ENCODE measurements at places on chromosomes 2 and 18.
A peak's percentile ranks its signal among the peaks of the same experiment; 100 is the strongest.

- DNase-seq = no peak
These were observed 124.9 kb downstream of the PRELID3A start for GRCh38 chr18:12532661-12533060.

DNA sequence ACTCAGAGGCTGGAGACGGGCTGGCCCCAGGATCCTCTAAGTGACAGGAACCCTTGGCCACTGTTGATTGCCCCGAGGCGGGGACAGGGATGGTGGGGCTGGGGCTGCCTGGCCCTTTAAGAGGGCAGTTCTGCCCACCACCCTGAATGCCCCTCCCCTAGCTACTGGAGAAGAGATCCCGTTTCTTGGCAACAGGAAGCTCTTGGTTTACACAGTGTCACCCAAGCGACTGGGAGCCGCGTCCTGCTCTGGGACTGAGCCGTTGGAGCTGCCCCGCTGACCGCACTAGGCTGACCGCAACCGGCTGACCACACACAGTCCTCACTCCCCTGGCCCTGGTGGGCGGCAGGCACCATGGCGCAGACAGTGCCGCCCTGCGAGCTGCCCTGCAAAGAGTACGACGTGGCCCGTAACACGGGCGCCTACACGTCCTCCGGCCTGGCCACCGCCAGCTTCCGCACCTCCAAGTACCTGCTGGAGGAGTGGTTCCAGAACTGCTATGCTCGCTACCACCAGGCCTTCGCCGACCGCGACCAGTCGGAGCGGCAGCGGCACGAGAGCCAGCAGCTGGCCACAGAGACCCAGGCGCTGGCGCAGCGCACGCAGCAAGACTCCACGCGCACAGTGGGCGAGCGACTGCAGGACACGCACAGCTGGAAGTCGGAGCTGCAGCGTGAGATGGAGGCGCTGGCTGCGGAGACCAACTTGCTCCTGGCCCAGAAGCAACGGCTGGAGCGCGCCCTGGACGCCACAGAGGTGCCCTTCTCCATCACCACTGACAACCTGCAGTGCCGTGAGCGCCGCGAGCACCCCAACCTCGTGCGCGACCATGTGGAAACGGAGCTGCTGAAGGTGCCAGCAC lies at the start of gene TEKT4:
TSS of gene TEKT4 (plus strand) at position 205 of the 862 bp plus-strand sequence. CDS start at position 355, 150 bp downstream.
- no peak for DNase-seq

DNA sequence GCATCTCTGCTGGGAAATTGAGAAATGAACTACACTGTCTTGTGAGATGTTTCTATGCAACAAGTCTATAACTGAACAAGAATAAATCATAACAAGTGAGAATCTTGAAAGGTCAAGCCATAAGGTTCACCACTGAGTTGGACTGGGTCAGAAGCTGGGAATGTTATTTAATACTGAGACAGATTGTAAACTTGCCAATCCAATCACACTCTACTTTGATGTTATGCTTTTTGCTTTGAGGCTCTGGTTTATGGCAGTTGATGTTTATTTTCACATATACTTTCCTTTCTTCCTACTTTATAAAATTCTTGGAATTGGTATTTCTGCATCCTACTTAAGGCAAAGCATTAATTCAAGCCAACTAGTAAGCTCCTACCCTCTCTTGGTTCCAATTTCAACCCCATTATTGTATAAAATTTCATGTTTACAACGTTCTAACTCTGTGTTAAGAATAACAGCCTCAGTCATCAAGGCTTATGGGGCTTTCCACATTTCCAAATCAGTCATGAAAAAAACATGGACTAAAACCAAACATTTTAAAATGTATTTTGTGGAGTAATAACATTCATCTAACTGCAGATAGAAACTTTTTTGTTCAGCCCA lies 533.4 kb downstream of the NYAP2 start:
- DNase-seq = no peak

DNA sequence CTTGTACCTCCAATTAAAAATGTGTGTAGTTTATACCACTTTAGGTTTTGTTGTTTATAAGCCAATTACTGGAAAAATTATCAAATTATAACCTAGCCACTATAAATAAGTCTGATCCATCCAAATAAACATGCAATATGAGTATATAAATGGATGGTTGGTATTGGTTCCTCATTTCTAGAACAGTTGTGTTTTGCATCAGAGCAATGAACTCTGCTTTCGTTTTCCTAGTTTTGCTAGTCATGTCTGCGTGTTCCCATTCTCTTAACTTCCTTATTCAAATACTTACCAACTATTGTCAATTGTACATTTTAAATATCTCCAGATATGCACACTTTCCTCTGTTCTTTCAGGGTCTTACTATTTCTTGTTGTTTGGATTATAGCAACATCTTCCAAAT lies 641.7 kb downstream of the NR4A2 start:
- no peak for DNase-seq

DNA sequence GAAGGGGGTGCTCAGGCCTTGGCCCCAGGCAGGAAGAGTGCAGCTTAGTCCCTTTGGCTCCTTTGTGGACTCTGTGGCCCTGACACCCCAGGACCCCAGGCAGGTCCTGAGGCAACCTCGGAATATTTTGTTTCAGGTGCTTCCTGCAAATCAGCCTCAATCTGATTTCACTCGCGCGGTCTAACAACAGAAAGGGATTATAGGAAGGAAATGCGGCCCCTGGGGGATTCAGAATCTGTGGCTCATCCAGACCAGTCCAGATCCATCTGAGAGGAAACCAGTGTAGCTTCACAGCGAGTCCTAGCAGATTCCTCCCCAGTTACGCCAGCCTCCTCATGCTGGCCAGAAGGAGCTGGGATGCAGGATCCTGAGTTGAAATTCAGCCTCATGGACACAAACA lies 59.5 kb upstream of the YWHAQ start:
- DNase-seq = no peak

DNA sequence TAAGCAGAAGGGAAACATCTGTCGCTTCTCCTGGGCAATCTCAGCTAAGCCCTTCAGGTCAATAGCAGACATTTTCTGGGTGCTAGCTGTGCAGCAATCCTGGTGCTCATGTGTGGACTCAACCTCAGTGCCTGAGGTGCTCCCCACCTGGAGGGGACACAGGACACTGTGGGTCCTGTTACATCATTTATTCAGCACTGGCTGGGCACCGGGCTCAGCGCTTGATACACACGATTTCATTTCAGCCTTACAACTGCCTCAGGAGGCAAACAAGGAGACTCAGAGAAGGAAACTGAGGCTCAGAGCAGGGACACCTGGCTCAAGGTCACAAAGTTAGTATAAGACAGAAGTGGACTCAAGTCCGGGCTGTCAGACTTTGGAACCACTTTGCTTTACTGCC lies 46.7 kb downstream of the MARCO start:
- DNase-seq = no peak

DNA sequence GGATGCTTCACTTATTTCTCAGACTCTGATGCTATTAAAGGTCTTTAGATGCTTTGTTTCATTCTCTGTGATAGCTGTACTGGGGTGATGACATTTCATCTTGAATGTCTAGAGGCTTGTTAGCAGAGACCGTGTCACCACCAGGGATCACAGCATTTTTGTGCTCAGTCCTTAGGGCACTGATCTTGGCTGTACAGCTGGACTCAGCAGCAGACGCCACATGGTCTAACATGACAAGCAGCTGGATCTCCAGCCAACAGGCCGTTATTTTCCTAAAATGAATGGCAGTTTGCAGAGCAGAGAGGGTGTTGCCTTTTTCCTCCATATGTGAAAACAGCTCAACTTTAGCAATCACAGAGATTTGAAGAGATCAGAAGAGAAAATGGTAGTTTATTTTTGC lies 491.8 kb downstream of the CDH2 start:
- DNase-seq = no peak

DNA sequence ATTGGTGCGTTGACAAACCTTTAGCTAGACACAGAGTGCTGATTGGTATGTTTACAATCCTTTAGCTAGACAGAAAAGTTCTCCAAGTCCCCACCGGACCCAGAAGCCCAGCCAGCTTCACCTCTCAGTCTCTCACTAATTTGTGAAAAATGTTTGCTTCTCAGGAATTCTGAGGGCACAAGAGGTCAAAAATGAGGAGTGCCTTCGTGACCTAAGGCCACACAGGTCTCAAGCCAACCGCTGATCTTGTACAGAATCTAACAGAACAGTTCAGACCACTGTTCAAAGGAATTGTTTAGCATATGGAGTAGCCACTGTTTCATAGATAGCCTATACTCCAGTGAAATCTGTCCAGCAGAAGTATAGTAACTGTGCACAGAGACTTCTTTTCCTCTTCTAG lies 29.8 kb upstream of the LRRC30 start:
- DNase-seq = no peak

GRCh38 chr2:129754831-129755230 lies 224.6 kb upstream of the RAB6C start:
- DNase-seq = no peak

DNA sequence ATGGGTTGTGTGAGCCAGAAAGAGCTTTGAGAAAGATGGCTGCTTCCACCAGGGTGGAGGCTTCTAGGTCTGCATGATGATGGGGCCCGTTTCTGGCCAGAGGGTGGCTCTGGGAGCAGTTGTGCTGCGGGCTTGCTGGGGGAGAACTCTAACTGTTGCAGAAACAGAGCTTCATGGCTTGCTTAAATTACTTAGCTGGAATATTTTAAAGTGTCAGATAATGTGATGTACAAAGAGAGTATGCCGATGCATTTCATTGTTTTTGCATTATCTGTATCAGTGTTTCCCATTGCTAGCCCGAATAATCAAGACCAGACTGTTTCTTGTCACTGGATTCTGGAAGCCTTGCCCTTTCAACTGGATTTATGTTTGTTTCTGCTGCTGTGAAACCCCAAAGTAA lies 6.3 kb upstream of the DRC1 start:
- DNase-seq = no peak

GRCh38 chr2:189676471-189676870 lies 2.0 kb downstream of the ANKAR start:
- no peak for DNase-seq

GRCh38 chr2:181573140-181573736 lies 83.7 kb downstream of the CERKL start:
- no peak for DNase-seq

GRCh38 chr2:177314722-177315264 lies 50.3 kb upstream of the NFE2L2 start:
- DNase-seq = no peak

DNA sequence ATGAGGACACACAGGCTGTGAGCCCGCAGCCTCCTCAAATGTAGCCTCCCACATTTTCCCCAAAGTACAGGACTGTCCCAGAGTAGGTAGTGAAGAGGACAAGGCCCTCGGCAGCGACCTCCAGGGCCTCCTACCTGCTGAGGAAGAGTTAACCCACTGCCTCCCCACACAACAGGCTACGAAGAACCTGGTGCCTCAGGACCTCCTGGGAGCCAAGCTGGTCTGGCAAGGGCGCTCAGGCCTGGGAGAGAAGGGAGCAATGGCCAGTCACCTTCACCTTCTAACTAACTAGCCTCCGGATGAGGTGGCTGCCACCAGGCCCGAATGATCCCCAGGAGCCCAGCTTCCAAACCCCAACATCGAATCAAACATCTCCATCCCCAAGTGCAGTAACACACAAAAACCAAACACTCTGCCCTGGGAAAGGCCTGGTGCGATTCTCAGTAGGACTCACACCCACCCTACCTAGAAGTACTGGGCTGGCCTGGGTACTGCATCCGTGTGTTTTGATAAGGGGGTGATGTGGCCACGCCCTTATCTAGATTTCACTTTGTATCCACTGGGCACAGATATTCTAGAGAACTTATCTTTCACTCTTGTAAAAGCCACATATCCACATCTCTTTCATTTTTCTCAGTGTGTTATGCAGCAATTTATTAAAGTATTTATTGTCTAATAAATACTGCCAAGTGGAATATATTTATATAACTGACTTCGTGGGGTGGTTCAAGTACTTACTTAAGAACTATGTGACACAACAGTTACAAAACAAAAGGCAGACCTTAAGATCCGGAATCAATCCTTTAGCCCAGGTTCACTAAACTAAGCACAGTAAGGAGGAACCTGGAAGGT lies 9.7 kb downstream of the ERFE start:
- DNase-seq = no peak

- no peak for DNase-seq
These were observed 62.4 kb downstream of the PLB1 start for GRCh38 chr2:28558158-28558820.

DNA sequence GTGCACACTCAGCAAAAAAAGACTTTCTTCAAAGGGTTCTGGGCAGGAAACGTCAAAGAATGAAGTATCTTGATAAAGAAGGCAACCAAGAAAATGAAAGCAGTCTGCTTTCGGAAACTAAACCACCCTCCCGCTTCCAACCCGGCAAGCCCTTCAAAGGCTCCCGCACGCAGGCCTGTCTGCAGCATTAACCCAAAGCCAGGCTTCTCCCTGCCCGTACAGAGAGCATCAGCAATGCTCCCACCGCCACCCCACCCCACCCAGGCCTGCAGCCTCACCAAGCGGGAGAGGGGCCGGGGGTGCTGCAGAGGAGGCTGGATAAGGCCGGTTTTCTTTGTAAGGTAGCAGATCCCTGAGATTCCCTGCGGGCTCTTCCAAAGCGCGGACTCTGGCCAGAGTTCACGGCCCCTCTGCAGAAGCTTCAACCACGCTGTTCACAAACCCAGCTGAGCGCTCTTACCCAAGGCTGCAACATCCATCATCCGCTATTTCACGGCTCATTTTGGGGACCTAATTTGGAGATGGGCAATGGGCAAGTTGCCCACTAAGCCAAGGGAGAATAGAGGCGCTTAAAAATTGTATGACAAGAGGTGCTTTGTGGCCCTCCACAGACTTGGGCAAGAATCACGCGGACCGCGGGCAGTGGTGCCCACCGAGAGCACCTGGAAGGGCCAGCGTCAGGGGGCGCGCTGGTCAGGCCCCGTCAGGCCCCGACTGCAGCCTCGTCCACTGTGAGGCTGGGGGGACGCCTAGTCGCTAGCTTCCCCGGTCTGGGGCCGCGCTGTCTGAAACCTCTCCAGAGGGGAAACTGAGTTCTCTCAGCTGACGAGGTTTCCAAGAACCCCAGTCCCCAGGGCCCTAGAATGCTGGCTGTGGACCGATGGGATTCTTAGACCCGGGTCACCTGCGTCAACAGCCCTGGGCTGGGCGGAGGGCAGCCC lies 225.4 kb upstream of the ID2 start:
- DNase-seq = peak; percentile 46

DNA sequence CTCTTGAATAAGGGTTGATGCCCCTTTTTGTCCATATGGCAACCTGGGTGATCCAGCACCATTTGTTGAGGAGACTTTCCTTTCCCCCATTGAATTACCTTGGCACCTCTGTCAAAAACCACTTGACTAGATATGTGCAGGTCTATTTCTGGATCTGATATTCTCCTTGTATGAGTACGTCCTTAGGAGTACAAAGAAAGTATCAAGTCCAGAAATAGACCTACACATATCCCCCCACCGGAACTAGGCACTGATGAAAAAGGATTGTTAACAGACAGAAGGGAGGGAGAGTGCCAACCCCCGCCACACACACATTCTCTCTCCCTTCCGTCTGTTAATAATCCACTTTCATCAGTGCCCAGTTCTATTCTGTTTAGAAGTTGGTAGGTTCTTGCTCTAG lies 225.0 kb downstream of the TMEM163 start:
- DNase-seq = no peak

DNA sequence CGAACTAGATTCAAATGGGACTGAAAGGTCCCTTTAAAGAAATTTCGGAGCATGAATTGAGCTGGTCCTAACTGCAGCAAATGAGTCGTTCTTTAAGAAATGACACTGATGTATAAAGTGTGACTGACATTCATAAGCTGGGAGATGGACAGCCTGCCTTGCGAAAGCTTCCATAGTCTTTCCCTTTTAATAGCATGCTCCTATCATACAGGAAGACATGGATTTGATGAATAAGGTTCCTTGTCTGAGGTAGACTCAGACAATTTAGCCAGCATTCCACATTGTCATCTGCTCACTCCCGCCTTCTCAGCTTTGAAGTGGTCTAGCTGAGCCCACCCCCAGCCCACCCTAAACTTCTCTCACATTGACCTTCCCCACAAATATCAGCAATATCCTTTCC lies 264.9 kb downstream of the TSN start:
- no peak for DNase-seq
